ENCODE measurements at places on chromosomes 13 and 19.
A peak's percentile ranks its signal among the peaks of the same experiment; 100 is the strongest.

GRCh38 chr13:90201676-90202460, 1145.6 kb upstream of the MIR17HG start:
- DNase-seq: no peak

GRCh38 chr19:8445488-8446001, 770 bp downstream of the HNRNPM start:
- peak; percentile 63 for DNase-seq

- no peak for DNase-seq
Observed at GRCh38 chr19:55675661-55676354, 782 bp downstream of the EPN1 start.

DNA sequence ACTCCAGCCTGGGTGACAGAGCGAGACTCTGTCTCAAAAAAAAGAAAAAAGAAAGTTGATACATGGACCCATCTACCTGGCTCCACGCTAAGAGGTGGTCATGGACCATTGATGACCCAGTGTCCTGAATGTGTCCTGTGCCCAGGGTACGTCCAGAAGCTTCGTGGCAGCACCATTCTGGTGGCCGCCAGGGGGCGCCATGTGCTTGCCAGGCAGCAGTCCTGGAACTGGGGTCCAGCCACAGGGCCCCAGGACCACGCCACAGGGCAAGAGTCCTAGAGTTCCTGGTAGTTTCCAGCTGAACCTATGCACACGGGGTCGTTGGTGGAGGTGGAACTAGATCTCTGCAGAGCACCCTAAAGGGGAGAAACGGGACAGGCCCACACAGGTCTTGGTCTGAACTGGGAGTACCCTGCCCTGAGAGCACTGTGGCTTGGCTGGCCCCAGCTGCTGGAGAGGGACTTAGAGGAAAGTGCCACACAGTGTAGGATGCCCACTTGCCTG, 19.9 kb upstream of the FBXO27 start:
- DNase-seq: peak; percentile 2

- DNase-seq: no peak
Observed at GRCh38 chr19:14078411-14078810, 5.8 kb downstream of the MISP3 start.

- no peak for DNase-seq
Observed at GRCh38 chr13:69300131-69300530, 807.5 kb upstream of the ATXN8OS start.

DNA sequence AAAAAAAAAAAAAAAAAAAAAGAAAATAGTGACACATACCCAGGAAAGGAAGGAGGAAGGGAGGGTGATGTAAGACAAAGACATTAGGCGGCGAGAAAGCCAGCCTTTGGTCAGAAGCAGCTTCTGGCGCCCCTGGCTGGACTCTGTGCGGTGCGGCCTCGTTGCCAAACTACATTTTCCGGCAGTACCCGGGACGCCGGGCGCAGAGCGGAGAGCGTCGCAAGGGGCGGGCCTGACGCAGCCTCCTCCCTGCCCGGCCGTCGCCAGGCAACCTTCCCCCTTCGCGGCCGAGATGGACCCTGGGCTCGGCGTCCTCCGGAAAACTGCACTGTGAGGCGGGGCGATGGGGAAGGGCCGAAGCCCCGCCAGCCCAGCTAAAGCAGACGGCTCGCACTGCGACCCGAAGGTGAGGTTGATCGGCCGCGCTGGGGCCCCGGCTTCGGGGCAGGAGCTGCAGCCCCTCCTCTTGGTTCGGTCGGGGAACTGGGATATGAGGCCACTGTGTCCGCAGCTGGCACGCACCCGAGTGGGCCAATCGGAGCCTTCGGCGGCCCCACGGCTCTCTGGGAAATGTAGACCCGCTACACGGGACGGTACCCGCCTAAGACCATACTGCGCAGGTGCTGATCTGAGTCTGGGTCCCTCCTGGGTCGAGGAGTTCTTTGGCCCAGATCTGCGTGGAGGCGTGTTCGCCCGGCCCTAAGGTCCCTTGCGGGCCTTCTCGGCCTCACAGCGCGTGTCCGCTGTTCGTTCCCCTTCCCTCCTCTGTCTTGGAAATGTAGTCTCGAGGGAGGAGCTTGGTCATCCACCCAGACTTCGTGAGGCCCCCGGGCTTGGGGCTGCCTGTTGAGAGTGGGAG, 2.3 kb upstream of the MZF1 start:
- no peak for DNase-seq

DNA sequence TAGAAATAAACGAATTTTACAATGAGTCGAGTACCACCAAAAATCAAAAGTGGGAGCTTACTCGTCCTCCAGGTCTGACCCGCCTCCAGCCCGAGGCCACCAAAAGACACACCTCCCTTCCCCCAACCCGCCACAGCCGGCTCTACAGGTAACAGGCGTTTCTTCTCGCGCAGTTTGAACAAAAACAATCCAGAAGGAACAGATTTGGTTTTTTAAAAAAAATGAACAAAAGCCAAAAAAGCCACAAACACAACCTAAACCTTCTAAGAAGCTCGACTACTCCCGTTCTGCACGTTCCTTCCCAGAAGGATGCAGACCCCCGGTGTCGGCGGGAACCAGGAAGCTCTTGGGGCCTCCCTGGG, 671 bp downstream of the ZDHHC20 start:
- peak; percentile 40 for DNase-seq

DNA sequence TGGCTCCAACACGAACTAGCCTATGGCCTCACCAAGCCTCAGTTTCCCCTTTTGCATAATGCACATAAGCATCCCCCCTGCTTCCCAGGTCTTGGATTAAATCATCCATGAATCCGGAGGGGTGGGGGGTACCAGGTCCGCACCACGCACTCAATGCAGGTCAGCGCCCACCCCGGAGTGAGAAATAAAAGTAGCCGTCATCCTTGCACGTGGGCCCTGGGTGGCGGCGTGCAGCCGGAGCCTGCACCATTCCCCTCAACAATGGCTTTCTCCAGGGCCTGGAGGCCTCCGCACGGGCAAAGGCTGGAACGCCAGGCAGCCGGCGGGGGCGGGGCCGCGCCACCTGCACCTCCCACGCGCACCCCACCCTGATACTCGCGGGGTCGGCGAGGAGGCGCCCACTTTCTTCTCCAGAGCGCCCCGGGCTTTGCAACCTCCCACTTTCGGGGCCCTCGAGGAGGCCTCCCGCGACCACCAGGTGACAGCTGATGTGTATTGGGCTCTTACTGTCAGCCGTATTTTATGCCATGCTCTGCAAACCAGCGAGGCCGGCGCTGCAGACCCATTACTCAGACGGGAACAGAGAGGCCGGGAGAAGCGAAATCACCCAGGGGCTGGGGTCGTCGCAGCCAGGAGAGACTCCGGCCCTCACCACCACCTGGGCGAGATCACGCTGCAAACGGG, 767 bp upstream of the GADD45B start:
- DNase-seq: no peak

DNA sequence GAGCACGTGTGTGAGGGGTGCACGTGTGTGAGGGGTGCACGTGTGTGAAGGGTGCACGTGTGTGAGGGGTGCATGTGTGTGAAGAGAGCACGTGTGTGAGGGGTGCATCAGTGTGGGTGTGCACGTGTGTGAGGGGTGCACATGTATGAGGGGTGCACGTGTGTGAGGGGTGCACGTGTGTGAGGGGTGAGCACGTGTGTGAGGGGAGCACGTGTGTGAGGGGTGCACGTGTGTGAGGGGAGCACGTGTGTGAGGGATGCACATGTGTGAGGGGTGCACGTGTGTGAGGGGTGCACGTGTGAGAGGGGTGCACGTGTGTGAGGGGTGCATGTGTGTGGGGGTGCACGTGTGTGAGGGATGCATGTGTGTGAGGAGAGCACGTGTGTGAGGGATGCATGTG, 15.7 kb downstream of the RASA3 start:
- DNase-seq: no peak

GRCh38 chr19:6482343-6482686, 728 bp upstream of the DENND1C start:
- DNase-seq: no peak

GRCh38 chr19:32599736-32600157, 18.8 kb downstream of the PDCD5 start:
- peak; percentile 60 for DNase-seq

GRCh38 chr19:40932008-40932959, 50.3 kb upstream of the CYP2A7 start:
- no peak for DNase-seq

- no peak for DNase-seq
Observed at GRCh38 chr19:23983406-23983805, 68.7 kb downstream of the ZNF726 start.

- no peak for DNase-seq
Observed at GRCh38 chr13:74021505-74021904, 112.7 kb downstream of the KLF12 start.

- no peak for DNase-seq
Observed at GRCh38 chr13:108682714-108683113, 53.3 kb downstream of the MYO16 start.

- no peak for DNase-seq
Observed at GRCh38 chr13:99559560-99559959, 58.3 kb downstream of the TM9SF2 start.

- no peak for DNase-seq
Observed at GRCh38 chr19:53892301-53892980, 10.4 kb downstream of the PRKCG start.

GRCh38 chr19:43412441-43412840, 2.2 kb upstream of the TEX101 start:
- no peak for DNase-seq

DNA sequence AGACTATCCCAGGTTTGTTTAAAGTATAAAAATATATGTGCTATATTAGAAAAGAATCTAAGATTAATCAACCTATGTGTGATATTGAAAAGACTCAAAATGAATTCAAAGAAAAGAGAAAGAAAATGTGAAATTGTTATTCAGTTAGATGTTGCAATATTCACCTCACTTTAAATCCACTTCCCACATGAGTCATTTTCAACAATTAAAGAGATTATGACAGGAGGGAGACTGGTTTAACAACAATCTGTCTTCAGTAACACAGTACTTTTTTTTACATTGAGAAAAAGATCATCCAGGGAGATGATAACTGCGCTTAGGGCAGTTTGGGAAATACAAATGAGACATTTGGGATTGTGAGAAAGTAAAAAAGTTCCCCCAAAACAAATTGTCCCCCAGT, 1246.2 kb downstream of the SLITRK1 start:
- DNase-seq: no peak

GRCh38 chr13:110319774-110320509, 12.9 kb downstream of the COL4A2 start:
- no peak for DNase-seq

DNA sequence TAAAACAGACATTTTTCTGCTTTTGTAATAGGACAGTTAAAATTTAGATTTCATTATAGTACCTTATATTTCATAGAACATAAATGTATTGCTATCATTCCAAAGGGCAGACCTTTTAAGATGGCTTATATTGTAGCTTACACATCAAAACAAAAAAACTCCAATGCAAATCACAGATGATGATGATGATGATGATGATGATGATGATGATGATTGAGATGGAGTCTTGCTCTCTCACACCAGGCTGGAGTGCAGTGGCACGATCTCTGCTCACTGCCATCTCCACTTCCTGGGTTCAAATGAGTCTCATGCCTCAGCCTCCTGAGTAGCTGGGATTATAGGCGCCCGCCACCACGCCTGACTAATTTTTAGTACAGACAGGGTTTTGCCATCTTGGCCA, 189.9 kb upstream of the RNF113B start:
- no peak for DNase-seq

DNA sequence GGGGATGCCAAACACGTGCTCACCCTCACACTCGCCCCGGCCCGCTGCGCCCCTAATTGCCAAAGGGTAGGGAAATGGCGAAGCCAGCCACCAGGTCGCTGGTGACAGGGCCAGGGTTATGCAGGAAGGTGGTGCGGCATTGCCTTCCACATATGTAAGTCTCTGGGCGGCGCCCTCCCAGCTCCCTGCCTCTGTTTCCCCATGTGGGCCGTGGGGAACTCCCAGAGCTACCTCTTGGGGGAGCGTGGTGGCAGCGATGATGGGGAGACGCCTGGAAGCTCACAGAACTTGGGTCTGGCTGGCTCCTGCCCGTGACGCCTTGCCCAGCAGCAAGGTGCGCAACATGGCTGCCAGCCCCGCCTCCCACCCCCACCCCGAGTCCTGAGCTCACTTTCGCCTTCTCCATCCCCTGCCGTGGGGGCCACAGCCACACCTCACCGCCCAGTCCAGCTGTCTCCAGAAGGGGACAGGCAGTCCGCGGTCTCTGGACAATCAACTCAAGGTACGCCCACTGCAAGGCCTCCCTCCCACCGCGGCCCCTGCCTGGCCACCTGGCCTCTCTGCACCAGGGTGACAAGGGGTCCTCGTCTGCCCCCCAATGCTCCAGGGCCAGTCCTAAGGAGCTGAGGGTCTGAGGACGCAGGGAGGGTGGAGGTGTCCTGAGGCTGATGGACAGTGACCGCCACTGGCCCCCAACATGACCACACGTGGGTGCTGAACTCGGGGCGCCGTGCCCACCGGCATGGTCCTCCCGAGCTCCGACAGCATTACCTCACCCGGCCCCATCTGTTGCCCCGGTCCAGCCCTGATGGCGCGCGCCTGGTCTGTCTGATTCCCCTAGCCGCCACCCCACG, 6.6 kb downstream of the C19orf25 start:
- no peak for DNase-seq

GRCh38 chr13:111948811-111949210, 118.1 kb upstream of the SOX1 start:
- no peak for DNase-seq

DNA sequence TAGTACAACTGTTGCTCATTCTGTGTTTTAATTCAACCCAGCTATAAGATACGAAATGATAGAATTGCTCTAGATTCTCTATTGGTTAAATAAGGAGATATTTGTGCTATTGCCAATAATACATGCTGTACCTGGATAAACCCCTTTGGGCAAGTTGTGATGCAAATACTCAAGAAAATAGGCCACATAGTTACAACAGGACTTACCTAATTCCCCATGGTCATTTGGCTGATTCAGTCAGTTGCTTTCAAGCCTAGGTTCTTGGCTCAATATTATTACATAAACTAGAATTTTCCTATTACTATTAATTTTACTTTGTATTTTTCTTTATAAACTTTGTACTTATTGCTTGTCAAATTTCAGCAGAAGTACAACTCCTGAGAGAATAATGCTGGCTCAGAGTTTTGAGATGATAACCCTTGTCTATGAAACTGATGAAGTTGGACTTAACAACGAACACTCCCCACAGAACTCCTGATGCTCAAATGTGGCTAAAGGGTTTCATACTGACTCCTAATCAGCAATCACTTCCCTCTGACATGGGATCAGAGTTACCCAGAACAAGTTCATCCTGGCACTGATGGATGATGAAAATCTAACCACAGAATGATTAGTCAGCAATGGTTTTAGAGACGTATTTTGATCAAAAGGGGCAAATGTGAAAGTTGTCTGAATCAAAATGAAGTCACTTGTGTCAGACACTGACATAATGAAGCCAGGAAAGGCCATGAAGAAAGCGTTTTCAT, 221.1 kb downstream of the ITGBL1 start:
- DNase-seq: no peak
